Heart left ventricle (tissue), 16 donors: ENCODE measurements at places on chromosomes 12 and 14.

- no peak for DNase-seq
Observed at GRCh38 chr14:49196327-49196726, 389.9 kb downstream of the RPS29 start.

- no peak for DNase-seq
Observed at GRCh38 chr12:30754383-30754749, 385 bp downstream of the CAPRIN2 start.

DNA sequence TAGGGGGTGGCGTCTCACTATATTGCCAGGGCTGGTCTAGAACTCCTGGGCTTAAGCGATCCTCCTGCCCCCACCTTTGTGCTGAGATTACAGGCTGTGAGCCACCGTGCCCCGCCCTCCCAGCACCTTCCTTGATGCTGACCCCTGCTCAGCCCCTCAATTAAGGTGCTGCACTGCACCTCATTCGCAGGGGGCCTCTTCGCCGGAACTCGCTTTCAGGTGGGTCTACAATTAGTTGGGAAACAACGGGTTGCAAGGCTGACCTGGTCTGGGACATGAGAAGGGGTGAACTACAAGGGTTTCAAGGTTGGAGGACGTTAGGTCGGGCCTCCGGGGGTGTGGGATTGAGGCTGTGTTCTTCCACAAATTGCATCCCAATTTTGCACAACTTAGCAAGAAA lies 1.2 kb upstream of the NOP2 start:
- DNase-seq, result no peak

GRCh38 chr14:55851301-55851700 lies 266.9 kb upstream of the PELI2 start:
- no peak for DNase-seq

DNA sequence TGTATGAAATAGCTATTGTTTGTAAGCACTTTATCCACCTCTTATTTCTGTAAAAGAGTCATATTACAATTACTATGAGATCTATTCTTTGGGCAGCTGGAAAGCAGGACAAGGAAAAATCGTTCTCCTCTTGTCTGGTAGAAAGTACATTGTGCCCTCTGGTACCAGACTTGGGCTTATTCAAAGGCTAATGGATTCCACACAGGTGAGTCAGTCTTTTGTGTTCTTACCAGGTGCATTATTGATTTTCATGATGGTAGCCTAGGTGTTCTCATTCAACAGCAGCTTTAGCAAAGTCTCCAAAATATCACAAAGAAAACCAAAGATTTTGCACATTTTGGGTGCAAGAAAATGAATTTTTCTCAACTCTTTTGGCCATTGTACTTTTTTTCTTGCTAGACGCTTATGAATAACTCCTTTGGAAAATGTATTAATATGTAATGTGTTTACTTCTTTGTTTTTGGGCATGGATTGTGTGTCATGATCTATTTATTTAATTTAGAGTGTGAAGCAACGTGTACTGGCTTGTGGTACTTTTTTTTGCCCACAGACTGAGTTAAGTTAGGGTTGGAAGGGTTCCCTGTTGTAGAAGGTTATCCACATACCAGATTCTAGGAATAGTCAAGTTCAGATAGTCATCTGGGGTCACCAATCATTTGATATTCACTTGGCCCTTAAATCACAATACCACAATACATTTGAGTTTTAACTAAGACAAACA lies 26.2 kb downstream of the MNAT1 start:
- DNase-seq, result no peak

- peak; percentile 82 for DNase-seq
Observed at GRCh38 chr14:68939893-68940613, 39.0 kb downstream of the ACTN1 start.
